ENCODE measurements at places on chromosomes 4 and X.

- DNase-seq = no peak
Observed at GRCh38 chrX:46665232-46666152, 91.9 kb downstream of the CHST7 start.

GRCh38 chr4:8730159-8730558, 137.6 kb downstream of the CPZ start:
- no peak for DNase-seq

DNA sequence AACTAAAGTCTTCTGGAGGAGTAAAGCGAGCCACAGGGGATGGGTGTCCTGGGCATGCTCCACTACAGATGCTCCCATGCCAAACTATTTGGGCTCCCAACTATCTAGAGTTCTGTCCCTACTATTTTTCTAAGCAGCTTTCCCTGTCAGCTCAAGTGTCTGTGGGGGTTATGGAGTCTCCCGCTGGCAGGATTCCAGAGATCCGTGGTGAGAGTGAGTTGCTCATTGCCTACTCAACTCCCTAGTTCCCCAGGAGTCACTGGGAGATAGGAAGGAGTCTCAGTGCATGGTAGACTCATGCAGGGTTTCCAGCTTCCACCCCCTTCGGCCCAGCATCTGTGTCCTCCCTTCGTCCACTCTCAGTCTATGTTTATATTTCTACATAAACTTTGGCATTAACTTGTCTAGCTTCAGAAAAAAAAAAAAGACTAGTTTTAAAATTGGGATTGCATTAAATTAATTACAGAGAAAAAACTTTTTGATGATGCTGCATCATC, 55.1 kb upstream of the INPP4B start:
- no peak for DNase-seq

- DNase-seq = no peak
Observed at GRCh38 chr4:47519239-47519883, 34.3 kb downstream of the ATP10D start.

GRCh38 chr4:6332042-6332668, 62.5 kb downstream of the WFS1 start:
- no peak for DNase-seq

DNA sequence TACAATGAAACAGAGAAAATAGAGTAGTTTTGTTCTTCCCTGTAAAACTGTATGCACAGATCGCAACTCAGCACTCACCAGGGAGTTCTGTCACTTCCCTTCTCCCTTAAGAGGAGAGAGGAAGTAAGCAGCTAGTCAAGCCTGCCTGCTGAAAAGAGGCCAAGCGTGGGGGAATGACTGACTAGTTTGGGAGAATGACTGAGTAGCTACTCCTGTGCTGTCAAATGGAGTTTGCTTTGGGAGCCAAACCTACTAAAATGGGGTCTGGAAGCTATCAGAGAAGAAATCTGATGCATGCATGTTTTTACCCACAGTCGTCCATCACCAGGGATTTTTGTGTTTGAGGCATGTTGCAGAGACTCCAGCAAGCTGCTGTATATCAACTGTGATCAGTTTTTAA, 54.6 kb upstream of the LHFPL1 start:
- no peak for DNase-seq

GRCh38 chr4:89351201-89351600, 43.6 kb upstream of the GPRIN3 start:
- no peak for DNase-seq

GRCh38 chr4:76582074-76582816, 147.2 kb downstream of the SHROOM3 start:
- DNase-seq = no peak

- DNase-seq = no peak
Observed at GRCh38 chr4:96073461-96073860, 233.6 kb downstream of the PDHA2 start.

GRCh38 chr4:167838686-167839085, 253.7 kb upstream of the ANXA10 start:
- DNase-seq = no peak

- DNase-seq = no peak
Observed at GRCh38 chr4:83556816-83557215, 20.9 kb downstream of the GPAT3 start.

GRCh38 chr4:186724058-186724863, 605 bp upstream of the FAT1 start:
- DNase-seq = no peak

DNA sequence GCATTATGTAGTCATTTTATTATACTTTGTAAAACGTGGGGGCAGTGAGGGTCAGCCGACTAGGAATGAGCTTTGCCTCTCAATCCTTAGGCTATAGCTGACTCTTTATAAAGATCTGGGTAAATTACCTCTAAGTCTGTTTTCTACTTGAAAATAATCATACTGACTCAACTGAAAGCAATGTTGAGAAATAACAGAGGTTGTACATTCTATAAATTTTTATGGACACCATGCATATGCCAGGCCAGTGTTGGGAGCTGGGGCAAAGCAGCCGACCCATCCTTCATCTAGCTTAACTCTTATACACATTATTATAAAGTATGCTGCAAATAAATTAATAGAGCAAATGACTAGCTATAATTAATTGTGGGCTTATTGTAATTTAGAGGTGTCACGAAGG, 2.2 kb upstream of the DCUN1D4 start:
- no peak for DNase-seq

GRCh38 chr4:137531986-137532868, at the start of gene PCDH18:
PCDH18 (minus strand) TSS chr4:137532494; CDS start chr4:137532088, 406 bp downstream.
- no peak for DNase-seq

- no peak for DNase-seq
Observed at GRCh38 chrX:140141444-140142029, 176.2 kb upstream of the CXorf66 start.

GRCh38 chr4:114866901-114867670, 246.3 kb downstream of the NDST4 start:
- no peak for DNase-seq

DNA sequence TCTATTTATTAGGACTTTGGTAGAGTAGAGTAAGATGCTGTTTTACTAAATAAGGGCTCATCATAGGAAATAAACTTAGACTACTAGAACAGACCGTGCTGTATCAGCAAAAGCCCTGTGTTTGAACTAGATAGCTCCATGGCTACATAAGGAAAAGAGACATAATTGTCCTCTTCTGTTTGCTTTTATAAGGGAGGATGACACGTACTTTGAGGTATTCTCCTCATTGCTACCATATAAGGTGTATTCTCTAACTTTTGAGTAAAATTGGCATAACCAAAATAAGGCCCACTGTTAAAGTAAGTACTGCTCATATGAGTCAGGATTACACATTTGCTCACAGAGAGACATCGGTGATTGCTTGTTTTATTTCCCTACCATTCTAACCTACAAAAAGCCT, 64.3 kb downstream of the PDLIM5 start:
- DNase-seq = no peak

GRCh38 chrX:74593593-74593992, 20.8 kb downstream of the RLIM start:
- no peak for DNase-seq

GRCh38 chrX:136148391-136148790, 1.1 kb downstream of the FHL1 start:
- DNase-seq = no peak

GRCh38 chr4:3777669-3778068, 11.5 kb downstream of the ADRA2C start:
- no peak for DNase-seq

DNA sequence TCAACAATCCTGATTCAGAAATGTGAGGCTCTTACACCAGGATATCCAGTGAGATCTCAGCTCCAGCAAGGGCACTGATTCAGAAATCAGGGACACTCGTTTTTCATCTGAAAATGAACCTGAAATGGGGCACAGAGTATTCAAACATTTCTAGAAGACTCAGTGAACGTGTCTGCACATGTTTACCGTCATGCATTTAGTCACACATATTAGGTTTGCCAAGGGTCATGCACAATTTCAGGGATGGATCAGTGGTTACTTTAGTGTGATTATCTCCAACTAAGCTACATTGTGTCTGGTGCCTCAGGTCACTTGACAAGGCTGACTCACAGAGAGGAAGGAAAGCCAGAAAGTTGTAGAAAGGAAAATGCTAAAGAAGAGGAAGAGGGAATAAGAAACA, 33.6 kb upstream of the SPANXN2 start:
- no peak for DNase-seq

- no peak for DNase-seq
Observed at GRCh38 chr4:81486502-81486901, 14.8 kb upstream of the RASGEF1B start.

GRCh38 chrX:26254436-26254835, 38.5 kb downstream of the MAGEB5 start:
- no peak for DNase-seq

DNA sequence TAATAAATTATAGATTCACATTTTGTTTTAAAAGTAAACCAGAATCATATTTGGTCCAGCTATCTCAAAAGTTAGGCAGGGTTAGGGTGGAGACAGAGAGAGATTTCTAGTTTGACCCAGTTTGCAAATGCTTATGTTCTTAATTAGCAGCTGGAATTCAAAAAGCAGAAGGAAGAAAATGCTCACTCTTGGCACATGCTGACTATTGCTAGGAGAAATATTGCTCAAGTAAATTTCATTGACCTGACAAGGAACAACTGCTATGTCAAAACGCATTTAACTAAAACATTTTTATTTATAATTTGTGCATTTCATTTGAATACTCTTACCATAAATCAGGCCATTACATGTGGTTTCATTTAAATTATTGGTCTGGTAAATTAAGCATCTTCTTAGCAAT, 131.8 kb downstream of the GLRA3 start:
- DNase-seq = no peak

GRCh38 chr4:149701435-149702156, 114.0 kb downstream of the IQCM start:
- no peak for DNase-seq

GRCh38 chr4:148376151-148376550, 66.1 kb downstream of the NR3C2 start:
- no peak for DNase-seq

- no peak for DNase-seq
Observed at GRCh38 chrX:34978171-34978570, 35.6 kb downstream of the FAM47B start.

DNA sequence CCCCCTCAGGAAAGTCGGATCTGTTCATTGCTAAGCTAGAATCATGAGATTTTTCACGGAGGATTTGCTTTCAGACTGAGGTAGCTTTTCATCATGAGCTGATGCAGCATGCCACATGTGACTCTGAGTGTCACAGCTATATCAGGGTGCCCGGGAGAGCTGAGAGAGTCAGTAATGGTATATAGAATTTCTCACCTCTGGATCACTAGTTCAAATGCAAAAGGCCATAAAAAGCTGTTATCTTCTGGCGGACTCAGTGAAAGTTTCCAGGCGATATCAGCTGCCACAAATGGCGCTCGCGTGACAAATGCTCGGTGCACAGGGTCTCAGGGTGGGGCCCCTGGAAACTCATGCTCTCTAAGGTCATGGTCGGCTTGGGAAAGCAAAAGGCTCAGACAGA, 150.1 kb downstream of the DHX15 start:
- no peak for DNase-seq

DNA sequence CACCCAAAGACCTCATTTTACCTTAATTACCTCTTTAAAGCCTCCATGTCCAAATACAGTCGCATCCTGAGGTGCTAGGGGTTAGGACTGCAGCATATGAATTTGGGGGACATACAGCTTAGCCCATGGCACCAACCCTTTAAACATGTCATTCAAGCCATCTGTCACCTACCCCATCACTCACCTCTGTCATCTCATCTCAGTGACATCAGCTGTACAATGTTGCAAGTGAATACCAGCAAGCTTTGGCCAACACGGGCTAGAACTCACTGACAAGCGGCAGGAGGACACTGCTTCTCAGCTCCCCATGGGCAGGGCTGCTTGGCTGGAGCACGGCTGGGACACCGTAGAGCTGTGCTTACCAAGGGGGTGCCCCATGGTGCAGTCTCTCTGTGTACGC, 107.5 kb downstream of the STK32B start:
- no peak for DNase-seq

DNA sequence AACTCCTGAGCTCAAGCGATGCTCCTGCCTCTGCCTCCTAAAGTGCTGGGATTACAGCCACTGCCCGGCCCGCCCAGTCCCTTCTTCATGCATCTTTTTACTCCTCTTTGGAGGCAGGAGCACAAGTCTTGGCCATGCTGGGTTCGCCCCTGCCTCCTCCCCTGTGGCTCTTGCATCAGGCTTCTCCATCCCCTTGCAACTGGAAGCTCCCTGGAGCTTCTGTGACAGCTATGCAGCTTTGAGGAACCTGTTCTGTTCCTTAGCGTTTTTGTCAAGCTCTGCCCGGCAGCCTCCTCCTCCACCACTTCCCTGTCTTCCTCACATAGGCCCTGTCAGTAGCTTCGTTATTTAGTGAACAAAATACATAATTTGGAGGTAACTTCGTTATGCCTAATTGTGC, 73.9 kb downstream of the PSAPL1 start:
- DNase-seq = no peak

DNA sequence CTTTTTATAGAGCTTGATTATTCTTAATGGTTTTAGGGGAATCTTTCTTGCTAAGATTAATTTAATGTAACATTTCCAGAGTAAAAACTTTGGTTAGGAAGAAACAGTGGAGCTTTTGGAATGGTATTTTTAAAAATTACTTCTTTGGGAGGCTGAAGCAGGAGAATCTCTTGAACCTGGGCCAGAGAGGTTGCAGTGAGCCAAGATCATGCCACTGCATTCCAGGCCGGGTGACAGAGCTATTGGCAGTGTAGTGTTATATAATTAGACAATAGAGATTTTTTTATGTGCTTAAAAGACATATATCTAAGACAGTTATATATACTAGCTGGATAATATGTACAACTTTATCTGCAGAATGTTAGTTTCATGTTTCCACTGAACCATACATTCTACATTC, 585.6 kb downstream of the ADGRL3 start:
- no peak for DNase-seq

DNA sequence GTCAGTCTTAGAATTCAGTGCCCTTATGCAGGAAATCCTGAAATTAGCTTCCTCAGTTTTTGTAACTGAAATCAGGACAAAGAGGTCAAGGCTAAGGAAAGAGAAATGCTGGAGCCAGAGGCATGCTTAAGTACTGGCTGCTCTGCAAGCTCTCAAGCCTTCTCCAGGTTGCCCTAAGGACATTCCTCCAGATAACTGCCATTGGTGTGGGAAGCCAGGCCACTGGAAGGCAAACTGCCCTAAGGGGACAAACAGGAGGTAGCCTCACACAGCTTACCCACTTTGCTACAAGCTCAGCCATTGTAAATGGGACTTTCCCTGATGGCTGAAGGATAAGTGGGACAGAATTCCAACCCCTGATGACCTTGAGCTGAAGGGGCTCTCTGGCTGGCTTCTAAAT, 606.9 kb upstream of the PCDH10 start:
- DNase-seq = no peak

GRCh38 chrX:149903889-149904748, 23.1 kb downstream of the MAGEA8 start:
- no peak for DNase-seq

- DNase-seq = no peak
Observed at GRCh38 chrX:11381464-11381863, 88.3 kb downstream of the AMELX start.

GRCh38 chr4:80186676-80187075, 10.6 kb upstream of the PRDM8 start:
- DNase-seq = no peak

- no peak for DNase-seq
Observed at GRCh38 chr4:95536650-95537049, 12.1 kb downstream of the UNC5C start.

All from activated T-helper 9 cell treated with anti-CD3 and anti-CD28 coated beads, Interleukin-2, amount 50 U/mL, for 16 hours (primary cell).